ENCODE measurements at places on chromosomes 2 and 18.

- H3K4me1 ChIP-seq = no peaks in the 10 kb centered on the region
- DNase-seq = no peak
Observed at GRCh38 chr2:229731363-229731762, 17.0 kb upstream of the DNER start.

DNA sequence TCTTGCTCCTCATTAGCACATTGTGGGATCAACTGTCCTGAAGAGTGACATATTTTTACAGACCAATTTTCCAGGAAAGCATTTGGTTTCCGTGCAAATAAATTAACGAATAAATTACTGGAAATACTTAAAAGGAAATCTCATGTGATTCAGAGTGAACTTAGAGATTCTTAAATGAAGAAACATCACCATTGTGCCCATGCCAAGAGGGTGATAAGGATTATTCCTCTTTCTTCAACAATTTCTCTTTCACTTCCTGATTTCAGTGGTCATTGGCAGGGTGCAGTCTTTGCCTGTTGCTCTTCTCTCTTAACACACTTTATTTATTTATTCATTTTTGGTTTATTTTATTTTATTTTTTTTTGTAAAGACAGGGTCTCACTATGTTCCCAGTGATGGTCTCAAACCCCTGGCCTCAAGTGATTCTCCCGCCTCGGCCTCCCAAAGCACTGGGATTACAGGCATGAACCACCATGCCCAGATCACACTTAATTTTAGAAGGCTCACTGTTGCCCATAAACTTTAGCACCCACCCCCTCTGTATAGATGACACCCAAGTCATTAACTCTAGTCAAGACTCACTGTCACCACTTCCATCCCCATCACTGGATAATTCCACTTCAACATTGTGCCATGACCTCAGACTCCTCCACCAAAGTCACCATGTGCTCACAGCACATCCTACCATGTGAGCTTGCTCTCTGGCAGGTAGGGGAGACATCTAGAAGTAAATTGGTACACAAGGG is 92.6 kb upstream of the CERS6 start:
- no peaks in the 10 kb centered on the region for H3K36me3 ChIP-seq
- H3K4me3 ChIP-seq = no peak overlapping the region
- no peak overlapping the region for H3K27ac ChIP-seq
- H3K27me3 ChIP-seq = no peaks in the 10 kb centered on the region

GRCh38 chr18:55064760-55065159 is 105.5 kb upstream of the CCDC68 start:
- H3K4me3 ChIP-seq = no peak overlapping the region
- no peaks in the 10 kb centered on the region for H3K27me3 ChIP-seq
- H3K27ac ChIP-seq = no peak overlapping the region
- no peak for DNase-seq
- H3K4me1 ChIP-seq = no peaks in the 10 kb centered on the region

DNA sequence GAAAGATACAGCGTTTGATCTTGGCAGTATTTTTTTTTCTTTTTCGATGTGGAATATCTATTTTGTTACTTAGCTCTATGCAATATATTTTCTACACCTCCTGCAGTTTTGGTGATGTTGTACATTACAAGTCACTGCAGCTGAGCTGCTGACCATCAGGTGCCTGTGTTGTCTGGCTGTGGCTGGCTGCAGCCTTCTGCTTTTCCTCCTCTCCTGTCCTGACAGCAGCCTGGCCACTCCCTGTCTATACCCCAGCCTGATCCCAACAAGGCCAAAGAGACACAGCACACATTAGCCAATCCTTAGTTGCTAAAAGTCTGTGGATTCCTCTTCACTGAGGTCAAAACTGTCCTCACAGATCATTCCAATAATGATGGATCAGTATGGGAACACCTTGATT is 222.3 kb downstream of the MYT1L start:
- no peaks in the 10 kb centered on the region for H3K36me3 ChIP-seq
- no peak for DNase-seq
- no peak overlapping the region for H3K4me3 ChIP-seq
- H3K27ac ChIP-seq = no peak overlapping the region

DNA sequence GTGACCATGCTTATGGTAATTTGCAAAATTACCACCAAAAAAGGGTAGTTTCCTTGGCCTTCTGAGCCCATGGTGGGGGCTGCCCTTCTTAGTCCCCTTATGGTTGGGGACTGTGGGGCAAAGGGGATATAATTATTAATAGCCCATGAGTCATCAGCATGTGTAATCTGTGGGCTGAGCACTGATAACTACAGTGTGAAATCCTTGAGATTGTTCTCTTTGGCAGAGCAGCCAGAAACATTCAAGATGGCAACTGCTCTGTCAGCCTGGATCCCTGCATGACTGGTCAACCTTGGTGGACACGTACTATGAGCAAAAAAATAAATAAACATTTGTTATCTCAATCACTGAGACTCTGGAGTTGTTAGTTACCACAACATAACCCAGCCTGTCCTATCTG is 61.3 kb downstream of the MGAT4A start:
- no peak for DNase-seq
- no peaks in the 10 kb centered on the region for H3K4me1 ChIP-seq
- no peak overlapping the region for H3K4me3 ChIP-seq
- no peaks in the 10 kb centered on the region for H3K36me3 ChIP-seq

GRCh38 chr2:84676295-84676694 is 160.0 kb downstream of the DNAH6 start:
- H3K4me1 ChIP-seq = no peaks in the 10 kb centered on the region
- no peaks in the 10 kb centered on the region for H3K27me3 ChIP-seq
- no peak overlapping the region for H3K4me3 ChIP-seq
- no peaks in the 10 kb centered on the region for H3K36me3 ChIP-seq
- DNase-seq = no peak
- no peak overlapping the region for H3K27ac ChIP-seq

DNA sequence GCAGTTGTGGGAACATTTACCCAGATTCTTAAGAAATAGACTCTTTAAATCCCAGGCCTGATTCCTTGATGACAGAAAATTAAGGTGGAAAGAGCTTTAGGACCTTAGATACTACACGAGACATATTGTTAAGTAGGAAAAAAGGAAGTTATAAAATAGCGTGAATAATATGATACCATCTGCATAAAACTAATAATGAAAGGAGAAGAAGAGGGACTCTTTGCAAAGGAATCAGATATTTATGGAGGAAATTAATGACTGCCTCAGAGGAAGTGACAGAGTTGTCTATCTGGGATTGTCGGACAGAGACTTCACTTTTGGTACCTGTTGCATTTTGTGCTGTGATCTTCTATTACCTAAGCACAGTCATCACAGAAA is 20.8 kb downstream of the APCDD1 start:
- DNase-seq = no peak
- no peak overlapping the region for H3K4me3 ChIP-seq
- no peaks in the 10 kb centered on the region for H3K27me3 ChIP-seq
- H3K4me1 ChIP-seq = peaks cover 20% of the 10 kb centered on the region
- H3K36me3 ChIP-seq = no peaks in the 10 kb centered on the region

DNA sequence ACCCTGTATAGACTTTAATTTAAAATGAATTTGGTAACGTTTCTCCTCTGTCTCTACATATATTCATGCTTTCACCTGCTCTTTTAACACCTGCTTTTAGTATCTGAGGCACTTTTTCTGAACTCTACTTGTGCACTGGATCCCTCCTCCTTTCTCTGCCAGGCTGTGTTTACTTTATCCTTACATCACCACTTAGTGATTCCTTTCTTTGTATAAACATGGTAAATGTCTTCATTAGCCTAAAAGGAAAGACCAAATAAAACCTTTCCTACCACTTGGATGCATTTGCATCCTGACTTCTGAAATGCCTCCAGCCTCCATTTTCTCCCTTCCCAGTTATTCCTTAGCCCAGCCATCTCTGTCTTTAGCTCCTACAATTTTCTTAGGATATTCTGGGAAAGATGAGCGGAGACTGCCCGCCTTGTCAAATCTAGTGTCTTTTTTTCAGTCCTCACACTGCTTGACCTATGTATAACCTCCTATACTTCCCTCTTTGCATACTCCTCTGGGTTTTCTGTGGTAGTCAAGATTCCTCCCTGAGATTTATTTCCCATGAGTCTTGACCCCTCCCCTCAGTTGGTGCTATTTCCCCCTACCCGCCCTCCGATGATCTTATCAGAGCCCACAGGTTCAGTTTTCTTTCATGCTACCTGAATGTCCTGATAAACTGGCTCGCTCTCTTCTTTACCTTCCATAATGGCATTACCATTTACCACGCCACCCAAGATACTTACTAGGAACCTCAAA is 44.8 kb downstream of the REL start:
- no peak for DNase-seq
- no peaks in the 10 kb centered on the region for H3K27me3 ChIP-seq
- H3K4me1 ChIP-seq = no peaks in the 10 kb centered on the region
- H3K27ac ChIP-seq = no peak overlapping the region
- no peak overlapping the region for H3K4me3 ChIP-seq
- no peaks in the 10 kb centered on the region for H3K36me3 ChIP-seq

DNA sequence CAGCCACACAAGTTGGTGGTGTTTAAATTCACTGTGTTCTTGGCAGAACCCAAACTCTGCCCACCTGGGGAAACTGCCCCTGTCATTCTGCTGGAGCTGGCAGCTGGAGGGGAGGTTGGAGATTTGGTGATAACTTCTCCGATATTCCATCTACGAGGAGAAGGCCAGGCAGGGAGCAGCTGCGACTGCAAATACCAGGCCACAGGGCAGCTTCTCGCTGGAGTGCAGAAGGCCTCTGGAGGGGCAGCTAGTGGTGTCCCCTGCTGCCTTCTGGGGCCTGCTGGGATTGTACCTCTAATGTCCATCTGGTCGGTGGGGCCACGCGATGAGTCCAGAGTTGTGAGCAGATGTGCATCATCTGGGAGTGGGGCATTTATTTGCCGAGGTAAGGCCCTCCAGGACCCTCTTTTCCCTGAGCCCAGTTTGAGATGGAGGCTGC is 98.9 kb downstream of the ACKR3 start:
- no peaks in the 10 kb centered on the region for H3K4me1 ChIP-seq
- no peaks in the 10 kb centered on the region for H3K27me3 ChIP-seq
- no peak for DNase-seq
- H3K36me3 ChIP-seq = no peaks in the 10 kb centered on the region
- no peak overlapping the region for H3K4me3 ChIP-seq

GRCh38 chr2:68223419-68223818 is 28.9 kb downstream of the PPP3R1 start:
- no peaks in the 10 kb centered on the region for H3K36me3 ChIP-seq
- no peak overlapping the region for H3K27ac ChIP-seq
- H3K4me1 ChIP-seq = no peaks in the 10 kb centered on the region
- no peaks in the 10 kb centered on the region for H3K27me3 ChIP-seq
- no peak overlapping the region for H3K4me3 ChIP-seq
- DNase-seq = no peak

DNA sequence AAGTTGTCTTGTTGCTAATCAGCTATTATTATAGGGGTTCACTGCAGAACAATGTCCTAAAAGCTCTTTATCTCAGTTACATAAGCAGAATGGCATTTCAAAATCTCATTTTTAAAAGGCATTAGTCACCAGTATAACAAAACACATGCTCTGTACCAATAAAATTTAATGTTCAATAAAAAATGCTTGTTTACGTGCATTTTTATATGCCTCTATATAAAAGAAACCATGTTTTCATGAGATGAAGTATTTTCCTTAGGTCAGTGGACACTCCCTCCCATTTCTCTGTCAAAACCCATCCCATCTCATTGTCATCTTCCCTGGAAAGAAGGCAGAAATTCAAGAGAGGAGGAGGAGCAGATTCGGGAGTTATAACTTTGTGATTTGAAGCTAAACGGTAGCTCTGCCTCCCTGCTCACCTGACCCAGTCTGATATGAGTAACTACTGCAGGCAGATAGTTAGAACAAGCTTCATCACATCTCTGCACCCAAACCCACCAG is 231.9 kb upstream of the SIX2 start:
- H3K27ac ChIP-seq = no peak overlapping the region
- no peaks in the 10 kb centered on the region for H3K27me3 ChIP-seq
- H3K4me1 ChIP-seq = no peaks in the 10 kb centered on the region

DNA sequence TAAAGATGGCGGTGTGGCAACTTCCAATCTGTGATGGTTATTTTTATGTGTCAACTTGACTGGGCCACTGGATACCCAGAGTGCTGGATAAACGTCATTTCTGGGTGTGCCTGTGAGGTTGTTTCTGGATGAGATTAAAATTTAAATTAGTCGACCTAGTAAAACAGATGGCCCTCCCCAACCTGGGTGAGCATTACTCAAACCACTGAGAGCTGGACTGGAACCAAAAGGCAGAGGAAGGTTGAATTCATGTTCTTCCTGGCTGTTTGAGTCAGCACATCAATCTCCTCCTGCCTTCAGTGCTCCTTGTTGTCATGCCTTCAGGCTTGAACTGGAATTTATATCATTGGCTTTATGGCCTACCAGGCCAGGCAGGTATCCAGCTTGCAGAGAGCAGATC is 190.8 kb upstream of the RGPD4 start:
- no peaks in the 10 kb centered on the region for H3K27me3 ChIP-seq
- H3K4me3 ChIP-seq = no peak overlapping the region
- H3K27ac ChIP-seq = no peak overlapping the region
- H3K36me3 ChIP-seq = no peaks in the 10 kb centered on the region
- no peaks in the 10 kb centered on the region for H3K4me1 ChIP-seq

- DNase-seq = no peak
- H3K4me1 ChIP-seq = no peaks in the 10 kb centered on the region
- no peak overlapping the region for H3K4me3 ChIP-seq
- H3K36me3 ChIP-seq = no peaks in the 10 kb centered on the region
- H3K27ac ChIP-seq = no peak overlapping the region
- no peaks in the 10 kb centered on the region for H3K27me3 ChIP-seq
Observed at GRCh38 chr2:196262606-196263005, 91.2 kb upstream of the STK17B start.

DNA sequence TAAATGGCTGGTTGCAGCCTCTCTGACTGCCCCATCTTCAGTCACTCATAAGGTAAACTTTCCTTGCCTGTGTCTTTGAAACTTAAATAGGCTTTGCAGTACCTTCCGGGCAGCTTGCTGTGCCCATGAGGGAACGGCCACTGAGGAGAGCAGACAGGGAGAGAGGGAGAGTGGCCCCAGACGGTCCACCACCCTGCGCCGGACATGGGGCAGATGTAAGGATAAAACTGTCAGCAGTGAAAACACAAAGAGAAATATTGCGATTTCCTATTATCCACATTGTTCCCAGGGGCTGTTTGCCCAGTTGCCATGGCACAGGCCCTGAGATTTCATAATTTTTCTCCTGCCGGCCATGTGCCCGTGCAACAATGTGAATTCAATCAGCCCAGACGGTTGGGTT is 265.9 kb upstream of the SALL3 start:
- no peak overlapping the region for H3K4me3 ChIP-seq
- no peaks in the 10 kb centered on the region for H3K36me3 ChIP-seq
- no peaks in the 10 kb centered on the region for H3K27me3 ChIP-seq

DNA sequence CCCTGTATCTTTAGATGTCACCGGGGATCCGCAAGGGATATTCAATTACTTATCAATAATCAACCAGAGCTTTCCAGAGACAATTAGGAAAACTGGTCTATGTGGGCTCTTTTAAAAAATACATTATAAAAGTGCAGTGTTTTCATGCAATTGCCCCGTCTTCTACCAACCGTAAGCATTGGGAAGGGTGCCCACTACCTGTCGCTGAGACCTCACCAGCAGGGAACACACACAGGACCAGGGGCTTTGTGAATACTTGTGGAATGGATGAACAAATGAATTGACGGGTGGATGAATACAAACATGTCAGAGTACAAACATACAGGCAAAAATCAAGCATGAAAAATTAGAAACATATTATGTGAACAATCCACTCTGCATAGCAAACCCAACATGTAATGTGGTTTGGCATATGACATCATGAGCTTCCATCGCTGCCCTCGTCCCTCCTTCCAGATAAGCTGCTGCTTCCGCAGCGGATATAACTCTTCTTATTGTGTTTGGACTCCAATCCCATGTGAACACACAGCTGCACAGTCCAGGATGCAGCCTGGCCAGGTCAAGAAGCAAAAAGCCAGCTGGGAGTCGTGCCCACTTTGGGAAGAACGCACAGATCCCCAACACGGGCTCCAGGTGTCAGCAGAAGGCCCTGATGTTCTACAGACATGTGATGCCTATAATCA is 5.3 kb downstream of the FHL2 start:
- no peaks in the 10 kb centered on the region for H3K36me3 ChIP-seq
- H3K4me1 ChIP-seq = peaks cover 6% of the 10 kb centered on the region
- peak; percentile 40 for DNase-seq
- no peaks in the 10 kb centered on the region for H3K27me3 ChIP-seq

Data from testis (tissue), 5 donors.